ENCODE measurements at places on chromosomes 2 and 18.

DNA sequence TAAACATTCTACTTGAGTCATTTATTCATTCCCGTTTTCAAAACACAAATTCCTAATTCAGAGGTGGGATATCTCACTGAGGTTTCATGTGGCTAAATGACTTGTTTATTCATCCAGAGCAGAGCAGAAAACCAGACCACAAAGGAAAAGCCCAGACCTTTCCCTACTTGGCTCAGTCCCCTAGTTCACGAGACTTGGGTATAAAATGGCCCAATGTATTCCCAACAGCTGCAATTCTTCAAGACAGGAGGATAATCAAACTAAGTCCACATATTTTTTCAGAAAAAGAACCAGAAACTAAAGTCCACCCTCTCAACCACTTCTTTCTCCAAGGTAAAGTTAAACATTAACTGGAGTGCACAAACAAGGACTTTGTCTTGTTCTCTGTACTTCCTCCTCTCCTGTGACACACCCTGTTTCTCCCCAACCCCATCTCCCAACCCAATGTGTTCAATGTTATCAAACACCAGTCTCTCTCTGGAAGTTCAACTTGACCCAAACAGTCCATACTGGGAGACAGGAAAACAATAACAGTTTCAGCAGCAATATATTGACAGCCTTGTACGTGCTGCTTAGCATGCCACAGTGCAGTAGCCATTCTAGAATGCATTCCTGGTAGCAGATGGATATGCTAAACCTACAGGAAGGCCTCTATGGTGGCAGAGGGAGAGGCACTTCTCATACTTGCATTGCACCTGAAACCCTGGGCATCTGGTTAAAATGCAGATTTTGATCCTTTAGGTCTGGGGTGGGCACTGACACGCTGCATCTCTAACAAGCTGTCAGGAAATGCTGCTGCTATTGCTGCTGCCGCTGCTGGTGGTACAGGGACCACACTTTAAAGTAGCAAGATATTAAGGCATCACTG is 110.7 kb downstream of the INO80D start:
- DNase-seq = no peak

DNA sequence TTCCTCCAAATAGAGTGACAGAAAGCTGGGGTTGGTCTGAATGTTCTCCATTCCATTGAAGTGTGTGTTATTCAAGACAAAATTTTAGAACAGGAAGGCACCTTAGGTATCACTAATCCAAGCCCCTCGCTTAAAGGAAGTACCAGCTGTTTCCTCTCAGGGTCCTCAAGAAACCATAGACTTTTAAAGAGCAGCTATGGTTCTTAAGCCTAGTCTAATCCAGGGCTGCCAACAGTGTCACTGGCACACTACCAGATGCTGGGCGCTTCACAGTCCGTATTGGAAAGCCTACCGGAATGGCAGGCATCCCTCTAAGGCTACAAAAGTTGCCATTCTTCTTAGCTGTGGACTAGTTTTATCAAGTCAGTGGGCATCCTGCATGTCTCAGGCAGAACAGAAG is 1.9 kb downstream of the NEMP2 start:
- DNase-seq = no peak

- DNase-seq = no peak
Measured at GRCh38 chr2:240956935-240957655, 41.3 kb upstream of the SNED1 start.

GRCh38 chr2:217818293-217818850 is 184.4 kb downstream of the TNS1 start:
- no peak for DNase-seq

DNA sequence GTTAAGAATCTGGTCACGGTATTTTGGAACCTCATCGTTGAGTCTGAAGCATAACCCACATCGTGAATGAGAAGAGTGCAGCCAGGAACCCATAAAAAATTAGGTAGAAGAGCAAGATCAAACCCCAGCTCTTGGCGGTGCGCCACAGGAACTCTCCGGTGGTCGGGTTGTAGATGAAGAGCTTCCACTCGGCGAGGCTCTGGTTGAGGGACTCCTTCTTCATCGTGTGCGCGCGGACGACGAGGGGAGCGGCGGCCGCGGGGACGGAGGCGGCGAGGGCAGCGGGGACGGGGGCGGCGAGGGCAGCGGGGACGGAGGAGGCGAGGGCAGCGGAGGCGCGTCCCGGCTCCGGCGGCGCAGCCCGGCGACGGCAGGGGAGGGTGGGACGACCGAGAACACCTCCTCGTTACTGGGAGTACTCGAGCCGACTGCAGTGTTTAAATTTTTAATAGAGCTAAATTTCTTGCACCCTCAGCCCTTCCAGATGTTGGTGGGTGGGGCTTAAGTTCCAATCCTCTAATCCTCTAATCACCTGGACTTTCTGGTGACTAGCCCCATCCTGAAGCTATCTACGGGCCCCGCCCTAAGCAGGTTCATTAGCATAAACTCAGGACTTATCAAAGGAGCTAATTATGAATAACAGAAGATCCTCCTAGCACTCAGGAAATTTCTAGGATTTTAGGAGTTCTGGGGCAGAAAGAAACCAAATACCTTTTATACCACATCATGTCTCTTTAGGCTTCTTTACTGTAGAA is 20.4 kb upstream of the PAPOLG start:
- no peak for DNase-seq

- DNase-seq = no peak
Measured at GRCh38 chr2:220946552-220946951, 625.6 kb downstream of the EPHA4 start.

- DNase-seq = no peak
Measured at GRCh38 chr2:237995036-237995435, 28.2 kb downstream of the UBE2F start.

DNA sequence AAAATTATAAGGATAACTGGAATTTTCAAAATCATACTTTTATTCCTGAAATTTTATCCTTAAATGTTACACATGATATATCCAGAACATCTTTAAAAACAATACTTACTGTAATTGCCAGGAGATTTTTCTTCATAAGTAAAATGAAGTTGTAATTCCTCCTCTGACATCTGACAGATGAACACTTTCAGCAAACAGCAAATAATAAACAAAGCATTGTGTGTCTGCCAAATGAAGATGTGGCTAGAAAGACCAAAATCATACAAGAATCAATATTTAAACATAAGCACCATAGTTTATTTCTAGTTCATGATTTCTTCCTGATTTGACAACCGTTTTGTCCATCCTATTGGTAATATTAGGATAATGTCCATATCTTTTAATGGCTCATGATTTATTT is 82.0 kb downstream of the DYM start:
- no peak for DNase-seq

GRCh38 chr18:35378574-35378896 is 1.4 kb upstream of the ZNF396 start:
- no peak for DNase-seq

DNA sequence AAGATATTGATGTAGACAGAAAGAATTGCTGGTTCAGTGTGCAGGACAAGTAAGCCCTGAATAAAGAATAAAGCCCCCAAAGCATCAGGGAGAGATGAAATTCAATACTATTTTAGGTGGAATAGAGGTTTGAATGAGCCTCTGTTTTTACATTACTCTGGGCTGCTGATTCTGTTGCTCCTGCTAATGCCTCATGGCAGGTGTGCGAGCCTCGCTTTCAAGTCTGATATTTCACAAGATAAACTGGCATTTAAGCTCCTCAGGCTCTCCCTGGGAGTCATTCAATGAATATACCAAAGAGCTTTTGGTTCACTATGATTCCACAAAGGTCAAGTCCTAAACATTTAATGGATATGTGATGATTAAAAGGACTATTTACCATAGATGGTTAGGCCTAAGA is 601.0 kb upstream of the SLC39A10 start:
- DNase-seq = no peak

Measured in HTR-8/SVneo (cell line).